ENCODE measurements at places on chromosomes 16 and 17. TPM values are rescaled to one million over a fixed set of nuclear protein-coding genes. Genes with fewer than 3 reads are reported as not detected.

- DNase-seq, result peak; percentile 65
- peak overlapping the region; percentile 72 for H3K27ac ChIP-seq
- H3K36me3 ChIP-seq, result peaks cover 42% of the 10 kb centered on the region
- H3K4me3 ChIP-seq, result peak overlapping the region; percentile 96
- peaks cover 22% of the 10 kb centered on the region for H3K4me1 ChIP-seq
- no peaks in the 10 kb centered on the region for H3K27me3 ChIP-seq
These were observed 2.7 kb downstream of the MSL1 start for GRCh38 chr17:40124279-40125141.

GRCh38 chr17:67421869-67422273 lies 44.8 kb downstream of the PITPNC1 start:
- H3K27me3 ChIP-seq, result no peaks in the 10 kb centered on the region
- no peaks in the 10 kb centered on the region for H3K36me3 ChIP-seq
- H3K4me3 ChIP-seq, result no peak overlapping the region
- peak; percentile 13 for DNase-seq

DNA sequence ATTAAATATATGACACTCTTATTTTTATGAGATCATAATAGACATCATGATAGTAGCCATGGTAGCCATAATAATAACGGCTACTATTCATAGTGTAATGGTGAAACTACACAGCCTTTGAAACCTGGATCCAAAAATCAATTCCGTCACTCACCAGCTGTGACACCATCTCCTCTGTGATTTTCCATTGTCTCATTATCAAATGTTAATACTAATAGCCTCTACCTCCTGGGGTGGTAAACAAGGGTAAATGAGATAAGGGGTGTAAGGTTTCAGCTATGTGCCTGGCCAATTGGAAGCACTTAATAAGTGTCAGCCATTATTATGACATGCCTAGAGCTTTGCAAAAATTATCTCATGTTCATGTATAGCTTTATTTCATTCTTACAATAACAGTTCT lies 88.6 kb downstream of the CACNG3 start:
- H3K4me1 ChIP-seq, result no peaks in the 10 kb centered on the region
- H3K27ac ChIP-seq, result no peak overlapping the region
- H3K4me3 ChIP-seq, result no peak overlapping the region

CPHXL2 gene
- total RNA-seq, result not detected

OR1A1 gene
- total RNA-seq, result not detected

DNA sequence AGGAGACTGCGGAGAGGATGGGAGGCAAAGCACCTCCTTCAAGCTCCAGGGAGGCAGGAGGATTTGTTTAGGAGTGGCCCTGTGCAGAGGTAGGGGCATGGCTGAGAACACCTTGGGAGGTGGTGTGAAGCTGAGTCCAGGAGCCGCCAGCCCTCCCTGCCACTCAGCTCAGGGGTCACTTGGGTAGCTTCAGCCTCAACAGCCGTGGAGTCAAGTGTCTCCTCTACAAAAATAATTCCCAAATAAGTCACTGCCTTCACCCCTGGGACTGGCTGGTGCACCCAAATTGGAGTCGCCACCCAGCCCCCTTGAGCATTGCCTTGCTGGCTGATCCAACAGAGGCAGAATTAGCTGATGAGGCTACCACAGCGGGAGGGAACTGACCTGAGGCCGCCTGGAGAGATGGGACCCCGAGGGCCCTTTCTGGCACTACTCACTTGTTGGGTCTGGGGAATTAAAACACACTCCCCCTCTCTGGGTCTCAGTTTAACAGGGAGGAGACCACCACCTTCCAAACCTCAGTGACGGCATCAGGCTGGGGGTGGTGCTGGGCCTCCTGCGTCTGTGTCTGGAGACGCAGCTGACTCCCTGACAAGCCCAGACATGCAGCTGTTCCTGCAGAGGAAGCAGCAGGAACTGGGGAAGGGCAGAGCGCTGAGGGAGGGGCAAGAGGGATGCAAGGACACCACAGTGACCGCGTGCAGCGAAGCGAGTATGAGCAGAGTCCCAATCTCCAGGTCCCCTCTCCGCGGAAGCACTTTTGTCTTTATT lies 87.9 kb upstream of the TOB1 start:
- H3K4me1 ChIP-seq, result peaks cover 76% of the 10 kb centered on the region
- no peak overlapping the region for H3K4me3 ChIP-seq
- peak; percentile 91 for DNase-seq
- H3K27me3 ChIP-seq, result no peaks in the 10 kb centered on the region

COX11 gene
- total RNA-seq, result 36.7 TPM

DNA sequence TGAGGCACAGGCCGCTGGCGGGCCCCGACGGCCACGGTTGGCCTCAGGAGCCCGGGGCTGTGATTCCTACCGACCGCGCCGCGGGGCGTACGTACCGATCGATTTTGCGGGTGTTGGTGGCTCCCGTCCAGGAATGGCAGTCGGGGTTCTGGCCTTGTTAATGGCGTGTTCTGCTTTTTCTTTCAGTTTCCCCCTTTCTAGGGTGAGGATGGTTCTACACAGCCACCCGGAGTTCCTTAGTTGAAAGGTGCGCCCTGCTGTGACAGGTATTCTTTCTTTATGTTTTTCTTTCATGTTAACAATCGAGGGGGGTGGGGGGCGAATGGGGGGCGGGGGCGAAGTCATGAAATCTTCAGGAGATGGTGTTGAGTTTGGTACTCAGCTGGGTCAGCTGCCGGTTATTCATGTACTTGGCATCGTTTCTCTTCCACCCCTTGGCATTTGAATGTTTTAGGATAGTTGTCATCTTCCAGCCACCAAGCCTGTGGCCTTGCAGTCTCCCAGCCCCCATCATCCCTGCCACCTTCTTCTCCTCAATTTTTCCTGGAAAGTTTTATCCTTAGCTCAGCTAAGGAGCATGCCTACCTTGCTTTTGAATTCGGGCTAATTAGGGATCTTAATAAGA lies 802 bp downstream of the CYLD start:
- H3K4me1 ChIP-seq, result peaks cover 11% of the 10 kb centered on the region
- H3K27me3 ChIP-seq, result no peaks in the 10 kb centered on the region
- peak overlapping the region; percentile 55 for H3K27ac ChIP-seq

TRPV3 gene
- 1.2 TPM for total RNA-seq

NUDT7 gene
- total RNA-seq, result 4.3 TPM

DNA sequence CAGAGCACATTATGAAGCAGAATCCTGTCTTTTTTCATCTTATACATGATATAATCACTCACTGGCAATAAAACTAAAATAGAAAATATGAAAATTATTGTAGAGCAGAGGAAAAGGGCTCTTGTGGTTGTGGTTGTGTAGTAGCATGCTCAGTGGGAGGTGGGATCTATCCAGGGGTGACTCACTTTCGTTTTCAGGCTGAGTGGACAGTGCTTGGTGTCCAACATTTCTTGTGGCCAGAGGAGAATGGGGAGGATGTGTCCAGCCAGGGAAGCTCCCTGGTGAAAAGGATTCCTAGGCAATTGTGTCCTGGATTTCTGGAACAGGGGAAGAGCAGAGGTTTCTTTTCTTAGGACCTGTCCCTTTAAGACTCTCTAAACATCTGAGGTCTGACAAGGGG lies 31.9 kb upstream of the CPHXL start:
- H3K27ac ChIP-seq, result no peak overlapping the region
- no peak overlapping the region for H3K4me3 ChIP-seq
- DNase-seq, result no peak
- H3K4me1 ChIP-seq, result no peaks in the 10 kb centered on the region
- no peaks in the 10 kb centered on the region for H3K36me3 ChIP-seq
- no peaks in the 10 kb centered on the region for H3K27me3 ChIP-seq

GRCh38 chr17:64180089-64181073 lies 50.4 kb upstream of the ERN1 start:
- H3K4me1 ChIP-seq, result peaks cover 33% of the 10 kb centered on the region
- H3K27ac ChIP-seq, result peak overlapping the region; percentile 2
- H3K36me3 ChIP-seq, result peaks cover 2% of the 10 kb centered on the region
- H3K27me3 ChIP-seq, result no peaks in the 10 kb centered on the region
- peak; percentile 67 for DNase-seq
- H3K4me3 ChIP-seq, result no peak overlapping the region

GRCh38 chr17:67532326-67532871 lies 155.3 kb downstream of the PITPNC1 start:
- no peak overlapping the region for H3K27ac ChIP-seq
- no peak overlapping the region for H3K4me3 ChIP-seq
- peaks cover 35% of the 10 kb centered on the region for H3K4me1 ChIP-seq

DNA sequence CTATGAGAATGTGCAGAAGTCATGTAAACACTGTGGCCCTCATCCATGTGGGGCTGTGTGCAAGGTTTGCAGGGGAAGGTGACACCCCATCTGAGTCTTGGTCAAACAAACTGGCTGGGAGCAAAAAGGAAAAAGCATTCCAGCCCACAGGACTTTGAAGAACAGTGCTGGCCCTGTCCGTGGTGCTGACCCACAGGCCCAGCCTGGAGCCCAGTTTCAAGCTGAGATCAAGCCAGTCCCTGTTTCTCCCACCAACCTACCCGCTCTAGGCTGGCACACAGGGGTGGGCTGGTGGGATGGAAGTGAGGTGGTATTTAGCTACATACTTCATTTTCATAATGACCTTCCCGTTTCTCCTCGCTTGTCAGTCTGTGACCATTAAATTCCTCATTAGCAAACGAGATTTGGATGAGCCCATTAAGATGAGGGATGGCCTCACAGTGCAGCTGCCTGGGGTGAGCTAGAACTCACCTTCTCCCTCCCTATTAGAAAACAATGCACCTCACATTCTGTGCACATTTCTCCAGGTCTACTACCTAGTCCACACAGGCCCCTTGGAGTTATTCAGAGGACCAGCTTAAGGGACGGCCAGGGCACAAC lies 12.6 kb upstream of the RPL38 start:
- no peak overlapping the region for H3K27ac ChIP-seq
- peaks cover 24% of the 10 kb centered on the region for H3K4me1 ChIP-seq
- peaks cover 22% of the 10 kb centered on the region for H3K27me3 ChIP-seq
- no peaks in the 10 kb centered on the region for H3K36me3 ChIP-seq
- peak; percentile 41 for DNase-seq

DNA sequence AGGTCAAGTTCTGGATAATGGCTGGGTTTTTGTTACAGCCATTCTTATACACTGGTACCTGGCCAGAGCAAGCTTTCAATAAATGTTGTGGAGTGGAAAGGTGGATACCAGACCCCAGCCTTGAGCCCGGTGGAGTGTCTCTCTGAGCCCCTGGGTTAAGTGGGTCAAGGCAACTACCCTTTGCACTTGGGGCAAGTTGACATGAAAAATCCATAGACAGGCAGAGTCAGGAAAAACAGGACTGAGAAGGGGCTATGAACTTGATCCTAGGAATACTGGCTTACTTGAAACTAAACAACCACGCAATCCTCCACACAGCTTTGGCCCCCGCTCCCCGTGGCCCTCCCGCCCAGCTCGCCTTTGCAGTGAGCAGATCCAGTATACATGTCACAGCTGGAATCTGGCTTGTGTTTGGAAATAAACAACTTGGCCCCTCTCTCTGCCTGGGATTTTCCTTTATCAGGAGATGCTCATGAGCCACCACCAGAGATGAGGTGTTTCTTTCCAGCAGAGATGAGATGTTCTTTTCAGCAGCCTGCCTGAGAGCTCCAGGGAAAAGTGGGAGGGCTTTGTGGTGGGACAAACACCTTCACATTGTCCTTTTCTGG lies 65.9 kb downstream of the KSR1 start:
- no peaks in the 10 kb centered on the region for H3K27me3 ChIP-seq
- H3K4me3 ChIP-seq, result no peak overlapping the region

GRCh38 chr17:6413065-6413464 lies 21.9 kb downstream of the AIPL1 start:
- DNase-seq, result peak; percentile 30
- no peak overlapping the region for H3K4me3 ChIP-seq
- H3K27ac ChIP-seq, result no peak overlapping the region
- H3K27me3 ChIP-seq, result no peaks in the 10 kb centered on the region

- no peak overlapping the region for H3K27ac ChIP-seq
- H3K4me3 ChIP-seq, result no peak overlapping the region
- H3K4me1 ChIP-seq, result peaks cover 29% of the 10 kb centered on the region
- peaks cover 43% of the 10 kb centered on the region for H3K27me3 ChIP-seq
- no peaks in the 10 kb centered on the region for H3K36me3 ChIP-seq
These were observed 4.0 kb upstream of the GRIN2C start for GRCh38 chr17:74863420-74864296.

DNA sequence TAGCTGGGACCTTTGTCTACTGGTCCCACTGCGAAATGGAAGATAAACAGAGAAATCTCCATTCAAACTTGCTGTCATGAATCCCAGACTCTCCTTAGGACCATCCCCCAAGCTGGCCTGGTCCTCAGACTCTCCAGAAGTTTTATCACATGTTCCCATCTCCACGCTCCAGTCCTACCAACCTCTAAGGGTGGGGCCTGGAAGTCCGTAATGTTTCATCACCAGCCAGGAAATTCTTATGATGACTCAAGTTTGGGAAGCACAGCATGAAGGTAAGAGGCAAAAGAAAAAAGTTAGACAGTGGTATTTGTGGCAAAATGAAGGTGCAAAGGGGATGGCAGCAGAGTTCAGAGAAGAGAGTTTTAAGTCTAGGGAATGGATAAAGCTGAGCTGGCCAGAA lies 52.7 kb downstream of the ZNF18 start:
- no peaks in the 10 kb centered on the region for H3K36me3 ChIP-seq
- peaks cover 7% of the 10 kb centered on the region for H3K4me1 ChIP-seq
- no peak for DNase-seq
- H3K27ac ChIP-seq, result no peak overlapping the region

OMG gene
- 0.13 TPM for total RNA-seq

GRCh38 chr17:66711881-66712321 lies 123.0 kb upstream of the CACNG5 start:
- H3K4me1 ChIP-seq, result peaks cover 32% of the 10 kb centered on the region
- no peaks in the 10 kb centered on the region for H3K27me3 ChIP-seq
- H3K36me3 ChIP-seq, result no peaks in the 10 kb centered on the region
- no peak overlapping the region for H3K4me3 ChIP-seq
- no peak for DNase-seq
- no peak overlapping the region for H3K27ac ChIP-seq

RBFOX1 gene
- 37.9 TPM for total RNA-seq

DNA sequence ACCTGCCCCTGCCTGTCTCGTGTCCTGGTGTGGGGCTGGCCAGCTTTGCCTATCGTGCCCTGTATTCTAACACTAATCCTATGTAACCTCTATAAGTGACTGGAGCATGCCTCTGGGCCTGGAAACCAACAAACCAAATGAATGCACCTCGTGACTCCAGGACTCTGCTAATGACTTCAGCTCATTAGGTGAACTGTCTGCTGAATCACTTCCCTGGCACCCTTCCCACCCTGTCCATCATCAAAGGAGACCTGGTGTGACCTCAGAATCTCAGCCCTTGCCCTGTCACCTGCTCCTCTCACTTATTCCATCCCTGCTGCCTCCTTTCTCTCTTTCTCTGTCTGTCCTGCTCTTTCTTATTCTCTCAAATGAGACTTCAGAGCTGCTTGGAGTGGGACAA lies 322.4 kb downstream of the CBLN1 start:
- H3K4me3 ChIP-seq, result no peak overlapping the region
- no peak for DNase-seq
- no peaks in the 10 kb centered on the region for H3K36me3 ChIP-seq
- no peaks in the 10 kb centered on the region for H3K4me1 ChIP-seq
- no peak overlapping the region for H3K27ac ChIP-seq
- no peaks in the 10 kb centered on the region for H3K27me3 ChIP-seq

All from muscle of leg (tissue), 16 donors.